Head of caudate nucleus (tissue), 42 donors: ENCODE measurements at places on chromosomes 12 and 14.

DNA sequence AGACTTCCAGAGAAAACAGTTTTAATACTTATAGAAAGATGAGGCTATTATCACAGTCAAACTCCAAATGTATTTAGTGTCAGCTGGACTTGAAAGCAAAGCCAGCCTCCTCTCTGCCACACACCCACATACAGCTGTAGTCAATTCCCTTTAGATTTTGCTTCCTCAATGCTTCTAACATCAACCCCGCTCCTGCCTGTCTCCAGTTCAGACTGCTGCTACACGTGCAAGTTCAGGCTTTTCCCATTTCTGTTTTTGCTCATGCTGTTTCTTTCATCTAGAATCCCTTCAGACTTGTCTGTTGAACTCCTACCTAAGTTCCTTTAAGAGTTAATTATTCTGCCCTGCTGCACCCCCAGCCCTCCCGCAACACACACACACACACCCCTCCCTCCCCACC is 380.0 kb downstream of the KCNH5 start:
- no peak for DNase-seq

GRCh38 chr14:99035268-99035667 is 236.7 kb downstream of the BCL11B start:
- DNase-seq = no peak

- DNase-seq = peak; percentile 41
These were observed 69.6 kb downstream of the NT5DC3 start for GRCh38 chr12:103771466-103771865.

DNA sequence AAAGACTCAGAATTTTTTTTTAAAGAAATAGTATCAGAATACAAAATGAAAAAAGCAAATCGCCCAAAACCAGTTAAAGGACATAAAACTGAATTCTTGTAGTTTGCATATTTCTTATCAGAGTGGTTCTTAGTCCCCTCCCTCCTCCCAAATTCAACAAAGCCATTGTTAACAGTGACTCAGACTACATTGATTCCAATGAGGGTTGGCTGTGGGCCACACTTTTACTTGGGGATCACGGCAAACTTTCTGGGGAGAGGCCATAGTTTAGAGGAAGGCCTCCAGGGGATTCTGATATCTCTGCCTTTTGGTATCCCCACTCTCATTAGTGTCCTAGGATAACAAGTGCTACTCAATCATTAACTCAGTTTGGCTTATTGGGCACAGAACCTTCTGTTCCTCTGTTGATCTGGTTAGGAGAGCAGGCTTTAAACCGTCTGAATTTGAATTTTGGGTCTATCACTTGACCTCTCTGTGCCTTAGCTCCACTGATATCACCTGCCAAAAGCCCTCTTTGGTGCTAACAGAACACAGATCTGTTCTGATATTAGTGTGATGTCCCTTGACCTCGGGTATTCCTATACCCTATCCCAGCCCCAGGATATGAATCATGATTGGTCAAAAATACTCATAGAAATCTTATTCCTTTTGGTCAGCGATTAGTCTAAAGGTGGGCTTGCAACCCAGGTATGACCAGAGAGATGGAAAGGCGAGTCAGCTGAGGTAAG is 45.2 kb upstream of the APPL2 start:
- DNase-seq = no peak

- DNase-seq = no peak
These were observed 659.1 kb downstream of the NRXN3 start for GRCh38 chr14:78829274-78829673.

- DNase-seq = no peak
These were observed 59.3 kb downstream of the PHETA1 start for GRCh38 chr12:111309584-111309983.

GRCh38 chr12:128114485-128114884 is 152.5 kb upstream of the TMEM132C start:
- no peak for DNase-seq

GRCh38 chr12:131124487-131125280 is 171.0 kb downstream of the ADGRD1 start:
- no peak for DNase-seq

DNA sequence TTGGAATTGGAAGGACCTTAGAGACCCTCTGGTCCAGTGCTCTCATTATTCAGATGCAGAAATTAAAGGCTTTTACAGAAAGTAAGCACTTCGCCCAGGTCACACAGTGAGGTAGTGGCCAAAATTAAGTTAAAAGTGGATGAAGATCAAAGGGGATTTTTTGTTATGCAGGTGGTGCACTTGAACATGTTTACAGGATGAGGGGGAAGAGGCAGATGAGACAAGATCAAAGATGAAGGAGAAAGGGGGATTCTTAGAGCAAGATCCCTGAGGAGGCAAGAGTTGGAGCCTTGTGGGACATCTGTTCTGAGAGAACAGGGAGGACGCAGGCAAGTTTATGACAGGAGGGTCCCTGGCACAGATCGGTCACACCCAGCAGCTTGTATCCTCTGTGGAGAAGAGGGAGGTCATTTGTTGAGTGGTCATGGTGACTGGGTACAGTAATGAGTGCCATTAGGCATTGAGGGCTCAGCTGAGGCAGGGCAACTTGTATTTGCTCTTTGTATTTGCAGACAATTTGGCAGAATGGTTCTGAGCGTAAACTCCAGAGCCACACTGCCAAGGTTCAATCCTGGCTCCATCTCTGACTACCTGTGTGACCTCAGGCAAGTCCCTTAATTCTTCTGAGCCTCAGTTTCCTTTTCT is 84.0 kb downstream of the BORCS5 start:
- DNase-seq = no peak

DNA sequence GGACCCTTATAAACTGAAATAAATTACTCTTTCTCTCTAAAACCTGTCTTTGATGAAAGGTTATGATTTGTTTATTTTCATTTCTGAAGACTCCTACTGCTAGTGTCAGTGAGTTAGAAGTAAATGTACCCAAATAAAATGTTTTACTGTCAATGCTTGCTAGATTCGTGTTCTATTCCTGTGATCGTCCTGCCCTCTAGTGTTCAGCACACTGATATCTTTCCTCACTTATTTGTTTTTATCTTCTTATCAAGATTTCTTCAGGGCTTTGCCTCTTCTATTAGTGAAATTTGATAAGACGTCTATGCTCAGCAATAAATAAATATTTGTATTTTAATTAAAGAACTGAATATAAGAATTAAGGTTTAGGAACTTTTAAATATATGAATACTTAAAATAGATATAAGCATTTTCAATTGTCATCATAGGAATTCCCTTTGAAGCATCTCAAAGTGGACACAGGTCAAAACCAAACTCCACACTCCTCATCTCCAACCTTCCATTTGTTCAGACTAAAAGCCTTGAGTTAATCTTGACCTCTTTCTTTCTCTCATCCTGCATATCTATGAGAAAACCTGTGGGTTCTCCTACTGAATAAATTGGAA is 75.8 kb downstream of the C12orf50 start:
- no peak for DNase-seq

GRCh38 chr14:55339770-55340169 is 68.5 kb downstream of the FBXO34 start:
- DNase-seq = no peak

GRCh38 chr14:91269076-91269991 is 24.8 kb upstream of the GPR68 start:
- DNase-seq = peak; percentile 27

- DNase-seq = no peak
These were observed 191.4 kb downstream of the FOXA1 start for GRCh38 chr14:37403626-37404025.

DNA sequence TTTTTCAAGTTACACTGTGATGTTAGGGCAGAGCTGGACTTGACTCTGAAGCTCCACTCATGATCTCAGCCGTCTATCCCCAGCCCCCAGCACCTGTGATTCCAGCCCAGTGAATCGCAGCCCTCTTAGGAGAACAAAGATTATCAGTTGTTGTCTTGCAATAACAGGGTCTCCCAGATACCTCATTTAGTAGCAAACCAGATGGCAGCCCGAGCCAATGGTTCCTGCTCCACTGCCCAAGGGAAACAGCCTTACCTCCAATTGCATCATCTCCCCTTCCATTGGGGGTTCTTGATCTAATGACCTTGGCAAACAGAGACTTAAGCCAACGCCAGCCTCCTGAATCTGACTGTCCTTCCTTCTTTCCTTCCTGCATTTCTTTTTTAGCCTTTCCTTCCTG is 371.2 kb downstream of the BCL11B start:
- no peak for DNase-seq

DNA sequence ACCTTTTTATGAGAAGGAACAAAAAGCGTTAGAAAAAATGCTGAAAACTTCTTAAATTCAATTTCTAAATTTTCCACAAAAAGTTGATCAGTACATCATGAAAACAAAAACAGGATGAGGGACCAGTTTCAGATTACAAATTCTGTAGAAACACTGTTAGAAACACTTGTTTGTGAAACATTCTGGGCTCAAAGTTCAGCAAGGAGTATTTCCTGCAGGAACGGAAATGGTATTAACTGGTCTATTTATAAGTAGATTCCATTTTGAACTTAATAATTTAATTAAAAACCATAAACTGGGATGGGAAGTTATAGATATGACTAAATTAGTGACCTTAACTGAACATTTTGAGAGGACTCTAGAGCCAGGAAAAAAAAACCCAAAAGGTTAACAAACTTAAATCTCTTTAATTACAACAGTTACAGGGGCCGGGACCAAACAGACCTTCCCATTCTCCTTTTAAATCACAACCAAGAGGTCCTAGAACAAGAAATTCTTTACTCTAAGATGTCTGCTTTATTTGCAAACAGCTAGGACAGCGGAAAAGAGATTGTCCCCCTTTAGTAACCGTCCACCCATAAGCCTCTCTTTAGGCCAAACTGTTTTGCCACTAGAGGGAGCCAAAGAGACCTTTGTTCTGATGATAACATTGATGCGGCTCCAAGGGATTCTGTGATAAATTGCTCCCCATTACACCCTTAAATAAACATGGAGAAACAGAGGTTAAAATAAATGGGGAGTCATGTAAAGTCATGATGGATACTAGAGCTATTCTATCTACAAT is 69.0 kb upstream of the RERGL start:
- no peak for DNase-seq

DNA sequence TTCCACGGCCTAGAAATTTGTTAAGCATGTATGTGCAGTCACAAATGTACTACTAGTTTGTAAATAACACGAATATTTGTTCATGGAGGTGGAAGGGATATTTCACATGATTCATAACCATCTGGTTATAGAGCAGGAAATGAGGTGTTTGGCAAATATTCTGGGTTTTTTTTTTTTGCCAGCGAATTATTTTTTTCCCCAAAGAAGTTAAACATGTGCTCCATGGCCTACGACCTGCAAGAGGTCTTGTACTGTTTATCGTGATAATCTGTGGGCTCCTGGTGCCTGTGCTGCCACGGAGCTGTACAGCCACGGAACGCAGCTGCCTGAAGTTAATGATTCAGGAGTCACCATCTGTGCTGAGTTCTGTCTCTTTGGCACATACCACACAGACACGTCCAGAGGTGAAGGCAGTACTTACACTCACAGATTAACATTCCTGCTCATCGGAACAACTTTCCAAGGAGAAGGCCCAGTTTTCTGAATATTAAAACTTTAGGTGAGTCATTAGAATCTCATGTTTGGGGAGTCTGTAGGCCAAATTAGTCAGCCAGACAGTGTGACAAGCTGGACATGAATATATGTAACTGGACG is 156.3 kb downstream of the TMX1 start:
- no peak for DNase-seq

DNA sequence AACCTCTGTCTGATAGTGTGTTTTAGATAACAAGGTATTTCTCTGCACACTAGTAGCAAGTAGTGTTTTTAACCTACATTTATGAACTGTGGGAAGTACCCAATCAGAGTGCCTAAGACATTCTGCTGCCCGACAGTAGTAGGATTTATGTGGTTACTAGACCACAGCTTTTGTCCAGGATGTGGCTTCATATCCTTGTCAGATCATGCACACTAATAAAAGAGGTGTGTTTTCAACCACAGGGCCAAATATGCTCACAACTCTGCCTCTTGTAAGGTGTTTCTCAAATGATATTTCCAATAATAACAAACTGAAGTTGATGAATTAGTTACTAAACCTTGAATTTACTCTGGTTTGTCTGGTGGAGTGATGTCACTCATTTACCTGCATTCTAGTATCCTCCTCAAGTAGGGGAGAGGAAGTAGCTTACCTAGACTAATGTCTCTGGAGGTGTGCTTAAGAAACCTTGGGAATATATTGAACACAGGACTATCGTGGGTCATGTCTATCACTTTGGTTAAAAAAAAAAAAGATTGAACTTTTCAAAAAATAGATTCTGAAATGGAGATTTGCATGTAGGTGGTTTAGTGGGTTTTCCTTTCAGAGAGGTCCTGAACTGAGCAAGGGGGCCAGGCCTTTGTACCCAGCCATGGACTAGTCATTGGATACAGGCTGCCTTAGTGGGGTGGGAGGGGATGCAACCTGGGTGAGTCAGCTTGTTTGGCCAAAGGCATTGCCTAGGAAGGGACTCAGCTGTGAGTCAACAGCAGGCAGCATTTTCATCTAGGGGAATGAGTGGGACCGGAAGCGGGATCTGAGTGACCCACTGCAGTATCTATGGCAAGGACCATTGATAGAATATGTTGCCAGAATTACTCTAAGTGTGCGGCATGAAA is 14.1 kb downstream of the FBXW8 start:
- DNase-seq = no peak

- no peak for DNase-seq
These were observed 1028.9 kb upstream of the TMEM132C start for GRCh38 chr12:127238107-127238506.

DNA sequence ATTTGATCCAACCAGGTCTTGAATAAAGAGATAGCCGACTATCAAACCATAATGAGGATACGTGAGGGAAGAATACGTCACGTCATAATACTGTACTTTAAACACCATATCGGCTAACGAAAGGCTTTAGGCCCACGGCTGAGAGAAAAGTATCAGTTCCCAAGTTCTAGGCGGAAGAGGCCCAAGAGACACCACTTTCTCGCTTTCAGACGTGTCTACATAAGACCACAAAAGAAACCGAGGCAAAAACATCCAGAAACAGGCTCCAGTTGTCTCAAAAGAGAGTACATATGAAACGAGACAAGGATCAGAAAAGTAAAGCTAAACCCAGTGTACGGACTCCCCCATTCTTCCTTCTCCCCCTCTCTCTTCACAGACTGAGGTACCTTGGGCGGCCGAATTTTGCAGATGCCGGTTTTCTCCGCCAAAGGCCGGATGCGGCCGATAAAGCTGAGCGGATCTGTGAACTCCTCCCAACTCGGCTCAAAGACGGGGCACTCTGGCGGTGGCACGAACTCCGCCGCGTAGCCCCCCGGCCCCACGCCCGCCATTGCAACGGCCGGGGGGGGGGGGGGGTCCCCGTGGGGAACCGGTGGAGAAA is 479 bp downstream of the KDM5A start:
- no peak for DNase-seq

DNA sequence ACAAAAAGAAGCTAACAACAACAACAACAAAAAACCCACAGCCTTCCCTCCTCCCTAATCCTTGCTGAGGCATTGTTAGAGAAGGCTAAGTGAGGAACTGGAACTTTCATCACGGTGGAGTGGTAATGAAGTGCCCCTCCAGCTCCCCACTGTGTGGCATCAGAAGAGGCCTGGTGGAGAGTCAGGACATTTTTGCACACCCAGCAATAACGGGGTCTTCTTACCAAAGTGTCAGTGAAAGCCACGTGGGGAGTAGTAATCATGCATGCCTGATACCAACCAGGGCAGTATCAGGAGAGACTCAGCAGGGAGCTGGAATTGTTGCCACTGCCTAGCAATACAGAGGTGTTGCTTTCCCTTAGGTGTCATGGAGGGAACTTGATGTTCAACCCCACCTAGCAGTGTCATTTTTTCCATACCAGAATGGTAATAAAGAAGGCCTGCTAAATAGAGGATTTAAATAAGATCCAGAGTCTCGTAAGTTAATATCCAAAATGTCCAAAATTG is 299.7 kb upstream of the RGS6 start:
- DNase-seq = no peak
